Choroid plexus epithelial cell (primary cell): ENCODE measurements at places on chromosomes 16 and 17.
A peak's percentile ranks its signal among the peaks of the same experiment; 100 is the strongest.

DNA sequence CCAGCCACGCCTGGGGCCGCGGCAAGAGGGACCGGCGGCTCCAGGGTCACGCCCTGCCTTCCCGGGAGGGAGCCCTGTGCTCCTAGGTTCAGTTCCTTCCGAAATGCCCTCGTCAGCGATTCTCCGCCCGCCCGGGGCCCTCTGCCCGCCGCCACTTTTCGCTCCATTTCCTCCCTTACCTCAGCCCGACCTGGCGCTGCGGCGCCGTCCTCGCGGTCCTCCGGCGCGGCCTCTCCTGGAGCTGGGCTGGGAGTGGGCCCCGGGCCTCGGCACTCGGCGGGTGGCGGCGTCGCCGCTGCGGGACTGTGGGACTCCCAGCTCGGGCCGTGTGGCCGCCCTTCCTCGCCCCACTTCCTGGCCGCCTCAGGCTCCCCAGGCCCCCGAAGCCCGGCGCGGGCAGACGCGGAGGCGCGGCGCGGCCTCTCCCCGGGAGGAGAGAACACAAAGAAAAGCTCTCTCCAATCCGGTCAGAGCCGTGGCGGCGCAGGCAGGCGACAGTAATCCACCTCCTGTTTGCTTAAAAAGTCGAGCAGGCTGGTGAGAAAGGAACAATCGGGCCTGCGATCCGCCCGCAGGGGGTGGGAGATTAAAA is 1.6 kb downstream of the BAHCC1 start:
- peak; percentile 42 for DNase-seq

- peak; percentile 27 for DNase-seq
Observed at GRCh38 chr17:48439875-48440505, 10.0 kb upstream of the SKAP1 start.

GRCh38 chr17:19019041-19019941 is 14.7 kb upstream of the FAM83G start:
- no peak for DNase-seq

DNA sequence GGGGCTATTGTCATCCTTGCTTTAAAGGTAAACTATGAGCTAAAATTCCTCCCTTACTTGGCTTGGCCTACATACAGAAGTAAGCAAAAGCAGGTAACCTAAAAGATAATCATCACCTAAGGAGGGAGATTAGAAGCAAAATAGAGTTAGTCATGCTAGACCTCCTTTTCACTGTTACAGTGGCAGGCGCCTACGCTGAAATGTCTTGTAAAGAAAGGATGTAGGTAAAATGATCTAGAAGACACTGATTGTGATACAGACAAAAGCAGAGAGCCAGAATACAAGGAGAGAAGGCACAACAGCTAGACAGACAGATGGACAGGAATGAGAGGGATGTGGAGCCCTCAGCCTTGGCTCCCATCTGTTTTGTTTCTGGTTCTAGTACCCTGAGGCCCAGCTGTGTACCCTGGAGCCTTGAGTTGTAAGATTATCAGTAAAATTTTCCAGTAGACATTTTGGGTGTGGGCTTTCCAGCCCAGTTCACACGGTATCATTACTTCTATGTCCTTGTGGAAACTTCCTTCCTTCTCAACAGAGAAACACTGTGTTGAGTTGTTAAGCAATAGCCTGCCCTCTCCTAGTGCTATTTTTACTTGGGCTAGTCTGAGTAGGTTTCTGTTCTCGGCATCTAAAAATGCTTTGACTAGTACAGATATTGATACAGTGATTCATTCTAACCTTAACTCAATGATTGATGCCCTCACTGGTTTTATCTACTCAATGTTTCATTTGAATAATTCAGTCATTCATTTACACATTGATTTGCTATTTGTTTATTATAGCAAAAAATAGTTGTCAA is 7.7 kb upstream of the C16orf78 start:
- no peak for DNase-seq

DNA sequence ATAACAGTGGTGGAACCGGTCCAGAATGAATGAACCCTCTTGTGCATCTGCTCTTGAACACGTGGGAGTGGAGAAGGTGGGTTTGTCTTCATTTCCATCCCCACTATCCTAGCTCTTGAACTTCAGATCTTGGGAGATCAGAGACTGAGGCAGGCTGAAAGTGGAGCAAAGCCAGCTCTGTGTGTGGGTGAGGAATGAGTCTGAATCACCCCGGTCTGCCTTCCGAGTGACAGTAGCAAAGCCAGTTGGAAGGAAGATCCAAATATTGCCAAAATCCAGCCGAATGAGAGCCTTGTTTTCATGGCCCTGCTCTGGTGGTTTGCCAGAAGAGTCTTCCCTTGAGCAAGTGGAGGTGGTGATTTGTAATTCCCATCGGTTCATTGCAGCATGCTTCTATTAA is 29.0 kb upstream of the ASIC2 start:
- DNase-seq, result no peak

DNA sequence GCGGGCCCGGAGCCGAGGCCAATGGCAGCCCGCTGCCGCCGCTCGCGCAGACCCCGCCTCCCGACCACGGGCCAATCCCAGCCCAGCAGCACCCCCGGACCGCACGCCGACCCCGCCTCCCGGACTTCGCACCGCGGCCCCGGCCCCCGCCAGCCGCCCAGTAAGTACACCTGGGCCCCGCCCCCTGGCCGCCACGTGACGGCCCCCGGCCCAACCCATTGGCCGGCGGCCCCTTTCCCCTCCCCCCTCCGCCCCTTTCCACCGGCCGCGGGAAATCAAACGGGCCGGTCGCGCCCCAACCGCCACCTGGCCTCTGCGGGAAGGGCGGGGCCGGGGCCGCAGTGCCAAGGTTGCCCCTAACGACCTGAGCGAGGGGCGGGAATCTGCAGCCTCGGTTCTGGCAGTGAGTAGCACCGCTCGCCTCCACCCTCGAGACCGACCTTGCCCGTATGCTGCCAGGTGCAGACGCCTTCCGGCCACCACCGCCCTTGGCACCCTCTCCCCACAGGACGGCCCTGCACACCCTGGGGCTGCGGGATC is at the start of gene YBX2:
TSS of gene YBX2 (minus strand) at position 26 of the 540 bp plus-strand sequence. CDS start 139 bp downstream, outside the sequence.
- peak; percentile 19 for DNase-seq

GRCh38 chr17:37770631-37771518 is 26.0 kb upstream of the HNF1B start:
- DNase-seq, result peak; percentile 77

GRCh38 chr17:73128496-73128895 is 36.0 kb upstream of the SLC39A11 start:
- DNase-seq, result no peak

- no peak for DNase-seq
Observed at GRCh38 chr17:77396610-77397009, 255.8 kb downstream of the SEC14L1 start.

DNA sequence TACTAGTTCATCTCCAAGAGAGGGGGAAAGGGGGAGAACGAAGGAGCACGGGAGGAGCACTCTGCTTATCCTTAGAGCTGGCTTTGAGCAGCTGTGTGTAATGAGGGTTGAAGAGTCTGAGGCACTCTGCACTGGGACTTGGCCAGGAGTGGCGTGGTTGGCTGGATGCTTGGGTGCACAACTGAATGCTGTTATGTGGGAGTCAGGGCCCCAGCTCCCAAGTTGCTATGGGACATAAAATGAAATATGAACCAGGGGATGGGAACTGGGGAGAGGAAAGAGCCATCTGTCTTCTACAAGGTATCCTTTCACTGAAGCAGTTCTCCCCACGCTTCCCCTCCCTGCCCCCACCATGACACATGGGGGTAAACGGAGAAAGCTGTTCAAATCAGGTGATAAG is 105.9 kb upstream of the ANKFN1 start:
- DNase-seq, result no peak

GRCh38 chr16:78353640-78354275 is 254.3 kb downstream of the WWOX start:
- DNase-seq, result no peak

DNA sequence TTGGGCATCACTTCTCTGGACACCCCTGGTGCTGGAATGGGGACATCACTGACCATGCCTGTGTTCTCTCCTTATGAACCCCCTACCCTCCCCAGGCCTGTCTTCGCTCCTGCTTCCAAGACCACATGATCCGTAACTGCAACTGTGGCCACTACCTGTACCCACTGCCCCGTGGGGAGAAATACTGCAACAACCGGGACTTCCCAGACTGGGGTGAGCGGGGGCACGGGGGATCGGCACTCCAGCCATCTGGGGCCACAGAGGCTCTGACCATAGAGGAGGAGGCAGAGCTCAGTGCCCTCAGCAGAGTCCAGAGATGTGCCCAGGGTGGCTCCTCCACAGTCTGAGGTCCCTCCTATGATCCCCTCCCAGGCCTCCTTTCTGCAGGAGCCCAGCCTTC is 73.5 kb downstream of the SCNN1B start:
- DNase-seq, result no peak

DNA sequence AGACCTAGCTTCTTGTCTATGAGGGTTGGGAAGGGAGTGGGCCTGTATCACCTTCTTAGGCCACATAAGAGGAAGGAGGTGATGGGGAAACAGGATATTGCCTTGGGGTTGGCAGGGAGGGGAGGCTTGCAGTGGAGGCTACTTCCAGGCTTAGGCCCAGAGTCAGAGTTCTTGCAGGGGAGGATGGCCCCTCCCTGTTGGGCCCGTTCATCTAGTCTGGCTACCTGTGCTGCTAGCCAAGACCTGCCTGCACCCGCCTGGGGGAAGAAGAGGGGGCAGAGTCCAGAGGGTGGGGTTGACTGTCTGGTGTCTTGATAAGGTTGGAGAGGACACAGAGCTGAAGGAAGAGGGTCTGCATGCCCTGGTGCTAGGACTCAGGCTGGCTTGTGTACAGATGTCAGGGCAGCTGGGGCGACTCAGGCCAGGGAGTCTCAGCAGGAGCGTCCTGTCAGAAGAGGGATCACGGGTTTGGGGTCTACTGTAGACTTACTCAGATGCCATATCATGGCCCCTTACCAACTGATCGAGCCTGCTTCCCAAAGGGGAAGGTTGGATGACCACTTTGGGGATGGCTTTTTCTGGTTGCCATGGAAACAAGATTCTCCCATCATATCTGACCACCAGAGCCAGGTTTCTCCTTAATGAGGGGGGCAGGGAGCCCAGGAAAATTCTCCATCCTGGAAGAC is 5.3 kb downstream of the KDM6B start:
- DNase-seq, result no peak

DNA sequence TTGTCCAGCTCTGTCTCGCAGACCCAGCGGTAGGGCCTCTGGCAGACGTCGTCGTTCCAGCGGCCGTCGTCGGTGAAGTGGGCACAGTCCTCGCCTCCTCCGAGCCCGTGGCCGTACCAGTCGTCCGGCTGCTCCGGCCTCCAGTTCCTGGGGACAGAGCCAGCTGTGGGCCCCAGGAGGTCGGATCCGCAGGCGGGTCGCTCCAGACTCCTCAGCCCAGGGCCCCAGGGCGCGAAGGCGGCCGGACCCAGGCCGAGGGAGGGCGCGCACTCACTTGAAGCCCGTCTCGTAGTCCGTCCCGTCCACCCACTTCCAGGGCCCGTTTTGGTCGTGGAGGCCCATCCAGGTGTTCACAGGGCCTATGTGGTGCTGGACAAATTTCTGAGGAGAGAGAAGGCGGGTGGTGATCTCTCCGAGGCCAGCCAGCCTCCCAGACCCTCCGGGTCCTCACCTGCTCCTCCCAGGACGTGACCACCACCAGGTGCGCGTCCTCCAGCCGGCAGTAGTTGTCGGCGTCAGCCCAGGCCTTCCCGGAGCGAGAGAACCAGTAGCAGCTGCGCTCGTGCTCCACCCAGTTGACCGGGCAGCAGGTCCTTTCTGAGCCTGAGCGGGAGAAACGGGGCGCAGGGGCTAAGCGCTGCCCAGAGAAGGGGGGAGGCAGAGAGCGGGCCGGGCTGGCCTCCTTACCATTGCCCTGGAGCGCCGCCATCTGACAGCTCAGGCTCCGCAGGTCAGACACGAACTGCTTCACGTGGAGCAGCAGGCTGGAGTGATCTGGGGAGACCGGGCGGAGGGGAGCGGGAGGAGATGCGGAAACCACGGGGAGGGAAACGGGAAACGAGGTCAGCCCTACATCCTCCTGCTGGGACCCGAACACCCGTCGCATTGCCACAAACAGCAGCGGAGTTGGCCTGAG is 5.2 kb downstream of the ASGR1 start:
- peak; percentile 72 for DNase-seq

GRCh38 chr17:31608659-31609254 is 217.3 kb downstream of the RAB11FIP4 start:
- DNase-seq, result no peak

GRCh38 chr17:32007463-32008298 is 498 bp downstream of the LRRC37B start:
- DNase-seq, result peak; percentile 28

GRCh38 chr16:48008011-48008525 is 147.7 kb downstream of the ABCC12 start:
- no peak for DNase-seq

- no peak for DNase-seq
Observed at GRCh38 chr17:47902039-47902744, 6.2 kb downstream of the SP2 start.

- no peak for DNase-seq
Observed at GRCh38 chr16:83681381-83681956, 126.3 kb upstream of the HSBP1 start.
